Esophagus squamous epithelium (tissue), 5 donors: ENCODE measurements at places on chromosomes 7 and 10. TPM values are rescaled to one million over a fixed set of nuclear protein-coding genes. Genes with fewer than 3 reads are reported as not detected.

UNC5B gene
- total RNA-seq, result 27.4 TPM

SUN3 gene
- total RNA-seq, result not detected

PANK1 gene
- total RNA-seq, result 9.9 TPM

TDRD1 gene
- total RNA-seq, result under 0.01 TPM
